Natural killer cell (primary cell): ENCODE measurements at places on chromosomes 11 and 22. TPM values are rescaled to one million over a fixed set of nuclear protein-coding genes. Genes with fewer than 3 reads are reported as not detected.

Gene MS4A4A
- 0.71 TPM for total RNA-seq

Gene JAM3
- total RNA-seq, result 2.1 TPM

Gene ME3
- 7.5 TPM for total RNA-seq

Gene NLRP6
- total RNA-seq, result 1.7 TPM

Gene GAB2
- total RNA-seq, result 4.3 TPM

Gene PNPLA3
- 0.54 TPM for total RNA-seq

Gene UBQLNL
- total RNA-seq, result 1.3 TPM

Gene LARGE1
- 4.1 TPM for total RNA-seq

Gene FOLR1
- not detected for total RNA-seq

GRCh38 chr22:38110008-38110862 is at the start of gene BAIAP2L2:
BAIAP2L2 (minus strand) TSS chr22:38110684; CDS start chr22:38110525, 159 bp downstream.
- no peaks in the 10 kb centered on the region for H3K27me3 ChIP-seq
- peak within 1 kb of the TSS; percentile 3 for H3K27ac ChIP-seq

- no peak overlapping the region for H3K4me3 ChIP-seq
- no peak for DNase-seq
- H3K4me1 ChIP-seq, result no peaks in the 10 kb centered on the region
- H3K36me3 ChIP-seq, result no peaks in the 10 kb centered on the region
- H3K27me3 ChIP-seq, result no peaks in the 10 kb centered on the region
Observed at GRCh38 chr11:9708544-9708943, 44.7 kb downstream of the SWAP70 start.

DNA sequence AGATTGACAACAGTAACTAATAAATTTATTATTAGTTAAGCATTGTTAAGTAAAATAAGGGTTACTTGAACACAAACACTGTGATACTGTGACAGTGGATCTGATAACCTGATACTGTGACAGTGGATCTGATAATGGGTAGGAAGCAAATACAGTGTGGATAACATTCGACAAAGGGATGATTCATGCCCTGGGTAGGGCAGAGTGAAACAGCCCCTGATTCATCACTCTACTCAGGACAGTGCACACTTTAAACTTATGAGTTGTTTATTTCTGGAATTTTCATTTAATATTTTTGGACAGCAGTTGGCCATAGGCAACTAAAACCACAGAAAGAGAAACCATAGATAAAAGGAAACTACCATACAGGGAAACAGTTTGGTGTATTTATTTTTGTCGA is 60.8 kb upstream of the CTSC start:
- H3K4me3 ChIP-seq, result no peak overlapping the region
- no peak overlapping the region for H3K27ac ChIP-seq
- no peaks in the 10 kb centered on the region for H3K27me3 ChIP-seq
- H3K36me3 ChIP-seq, result no peaks in the 10 kb centered on the region
- DNase-seq, result no peak
- no peaks in the 10 kb centered on the region for H3K4me1 ChIP-seq

DNA sequence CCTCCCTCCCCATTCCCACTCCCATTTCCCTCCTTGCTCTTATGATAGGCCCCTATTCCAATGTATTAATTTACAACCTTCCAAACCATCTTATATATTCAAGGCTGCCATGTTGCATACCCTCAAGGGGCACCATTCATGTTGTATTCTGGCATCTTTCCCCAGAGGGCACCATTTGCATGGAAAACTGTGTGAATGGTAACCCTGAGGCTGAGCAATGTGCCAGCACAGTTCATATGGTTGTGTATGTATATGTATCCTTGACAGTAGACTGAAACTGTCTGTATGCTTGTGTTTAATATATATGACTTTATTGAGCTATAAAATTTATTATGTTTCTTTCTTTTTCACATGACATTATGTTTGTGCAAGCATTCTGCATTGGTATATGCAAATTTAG is 7.3 kb downstream of the RASSF10 start:
- no peak overlapping the region for H3K27ac ChIP-seq
- H3K27me3 ChIP-seq, result peaks cover 3% of the 10 kb centered on the region
- no peaks in the 10 kb centered on the region for H3K36me3 ChIP-seq
- DNase-seq, result peak; percentile 8
- no peaks in the 10 kb centered on the region for H3K4me1 ChIP-seq
- H3K4me3 ChIP-seq, result no peak overlapping the region

DNA sequence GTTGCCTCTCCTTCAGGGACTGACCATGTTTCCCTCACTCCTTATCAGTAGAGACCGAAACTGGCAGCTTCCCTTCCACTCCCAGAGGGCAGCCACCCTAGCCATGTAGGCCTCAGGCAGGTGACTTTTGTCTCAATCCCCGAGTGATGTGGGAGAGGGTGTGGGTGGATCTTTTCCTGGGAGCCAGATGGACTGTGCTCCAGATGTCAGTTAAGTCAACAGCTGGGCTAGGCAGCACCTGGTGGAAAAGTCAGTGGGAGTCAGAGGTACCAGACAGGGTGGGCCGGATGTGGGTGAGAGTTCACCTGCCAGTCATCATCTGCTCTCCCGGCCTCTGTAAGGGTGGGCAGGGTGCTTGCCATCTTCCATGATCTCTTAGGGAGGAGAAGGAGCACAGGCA is 1.9 kb downstream of the BANF1 start:
- H3K4me3 ChIP-seq, result no peak overlapping the region
- peaks cover 24% of the 10 kb centered on the region for H3K4me1 ChIP-seq
- H3K27ac ChIP-seq, result no peak overlapping the region
- no peaks in the 10 kb centered on the region for H3K27me3 ChIP-seq

- H3K36me3 ChIP-seq, result no peaks in the 10 kb centered on the region
- H3K27ac ChIP-seq, result no peak overlapping the region
- no peak for DNase-seq
Observed at GRCh38 chr22:47343611-47344010, 581.2 kb downstream of the TBC1D22A start.

DNA sequence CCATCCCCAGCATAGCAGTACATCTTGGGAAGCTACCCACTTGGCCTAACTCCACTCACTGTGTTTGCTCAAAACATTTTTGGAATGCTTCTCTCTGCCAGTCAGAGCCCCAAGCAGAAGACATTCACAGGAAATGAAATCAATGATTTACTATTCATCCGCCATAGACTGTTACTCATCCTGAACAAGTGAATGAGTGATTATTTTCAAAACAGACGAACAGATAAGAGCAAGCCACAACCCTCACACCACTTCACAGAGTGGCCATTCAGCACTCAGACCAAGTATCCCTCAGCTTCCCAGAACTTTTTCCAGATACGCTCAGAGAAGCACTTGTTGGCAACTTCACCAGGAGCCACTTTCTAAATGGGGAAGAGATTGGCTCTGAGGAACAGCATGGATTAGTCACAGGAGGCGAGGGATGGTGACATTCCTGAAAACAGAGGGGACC is 13.0 kb upstream of the UBASH3B start:
- H3K4me3 ChIP-seq, result no peak overlapping the region
- DNase-seq, result no peak
- no peaks in the 10 kb centered on the region for H3K36me3 ChIP-seq

DNA sequence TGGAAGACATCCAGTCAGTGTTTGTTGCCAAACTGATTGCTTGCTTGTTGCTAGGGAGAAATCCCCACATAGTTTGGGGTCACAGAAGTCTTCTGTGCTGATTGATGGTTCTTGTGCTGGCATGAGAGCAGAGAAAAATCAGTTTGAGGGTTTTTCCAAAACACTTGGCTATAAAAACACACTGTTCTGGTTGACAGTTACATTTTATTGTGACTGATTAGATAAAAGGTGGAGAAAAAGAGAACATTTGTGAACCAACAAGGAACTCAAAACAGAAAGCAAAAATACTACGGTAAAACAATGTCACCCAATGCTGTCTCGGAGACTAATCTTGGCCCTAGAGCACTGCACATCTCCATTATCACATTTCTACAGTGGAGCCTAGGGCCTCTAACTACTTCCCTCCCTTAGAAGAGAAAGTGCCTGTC is 14.4 kb upstream of the EIF4G2 start:
- peak overlapping the region; percentile 20 for H3K27ac ChIP-seq
- DNase-seq, result no peak
- no peaks in the 10 kb centered on the region for H3K27me3 ChIP-seq
- H3K4me1 ChIP-seq, result no peaks in the 10 kb centered on the region

- no peak overlapping the region for H3K4me3 ChIP-seq
- H3K36me3 ChIP-seq, result no peaks in the 10 kb centered on the region
- H3K4me1 ChIP-seq, result no peaks in the 10 kb centered on the region
- no peak overlapping the region for H3K27ac ChIP-seq
- no peak for DNase-seq
Observed at GRCh38 chr11:26109658-26110368, 222.1 kb upstream of the ANO3 start.
